ENCODE measurements at places on chromosomes 7 and 10. TPM values are rescaled to one million over a fixed set of nuclear protein-coding genes. Genes with fewer than 3 reads are reported as not detected.

GRCh38 chr10:128009372-128010126, 102.6 kb downstream of the PTPRE start:
- DNase-seq, result no peak
- H3K4me1 ChIP-seq, result peaks cover 21% of the 10 kb centered on the region
- H3K36me3 ChIP-seq, result peaks cover 6% of the 10 kb centered on the region
- H3K27ac ChIP-seq, result no peak overlapping the region

Gene SEMA4G
- 15.9 TPM for total RNA-seq

Gene PYROXD2
- 7.0 TPM for total RNA-seq

GRCh38 chr7:112132051-112132694, 74.0 kb downstream of the DOCK4 start:
- H3K27me3 ChIP-seq, result no peaks in the 10 kb centered on the region
- DNase-seq, result no peak
- H3K4me1 ChIP-seq, result no peaks in the 10 kb centered on the region
- no peaks in the 10 kb centered on the region for H3K36me3 ChIP-seq
- H3K4me3 ChIP-seq, result no peak overlapping the region

- H3K36me3 ChIP-seq, result peaks cover 25% of the 10 kb centered on the region
- no peak for DNase-seq
- peaks cover 10% of the 10 kb centered on the region for H3K4me1 ChIP-seq
- peaks cover 31% of the 10 kb centered on the region for H3K27me3 ChIP-seq
Measured at GRCh38 chr7:27198138-27198841, 1.6 kb downstream of the HOXA13 start.

DNA sequence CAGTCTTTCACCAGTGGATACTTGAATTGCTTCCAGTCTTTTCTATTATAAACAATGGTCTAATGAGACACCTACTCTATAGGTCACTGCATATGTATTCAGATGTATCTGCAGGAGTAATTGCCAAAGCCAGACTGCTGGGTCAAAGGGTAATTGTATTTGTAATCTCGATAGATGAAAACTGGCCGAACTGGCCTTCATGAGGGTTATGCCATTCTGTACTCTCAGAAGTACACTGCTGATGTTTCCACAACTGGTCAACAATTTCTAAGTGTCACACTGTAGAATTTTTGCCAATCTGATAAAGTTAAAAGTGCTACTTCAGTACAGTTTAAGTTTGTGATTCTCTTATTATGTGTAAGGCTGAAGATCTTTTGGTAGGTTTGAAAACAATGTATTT, 64.6 kb downstream of the JAZF1 start:
- no peak overlapping the region for H3K4me3 ChIP-seq
- no peaks in the 10 kb centered on the region for H3K36me3 ChIP-seq
- no peak overlapping the region for H3K27ac ChIP-seq
- no peaks in the 10 kb centered on the region for H3K27me3 ChIP-seq
- H3K4me1 ChIP-seq, result no peaks in the 10 kb centered on the region

GRCh38 chr10:60358282-60358681, 31.4 kb downstream of the ANK3 start:
- H3K4me1 ChIP-seq, result no peaks in the 10 kb centered on the region
- H3K36me3 ChIP-seq, result no peaks in the 10 kb centered on the region
- DNase-seq, result no peak
- H3K27ac ChIP-seq, result no peak overlapping the region

Gene EN2
- 3.2 TPM for total RNA-seq

- H3K27me3 ChIP-seq, result peaks cover 30% of the 10 kb centered on the region
- H3K4me3 ChIP-seq, result no peak overlapping the region
- H3K36me3 ChIP-seq, result peaks cover 5% of the 10 kb centered on the region
- H3K4me1 ChIP-seq, result peaks cover 18% of the 10 kb centered on the region
- no peak overlapping the region for H3K27ac ChIP-seq
- no peak for DNase-seq
Measured at GRCh38 chr7:151406051-151406875, 3.6 kb downstream of the WDR86 start.

GRCh38 chr10:100124097-100124496, 42.4 kb upstream of the CPN1 start:
- no peak for DNase-seq
- H3K4me3 ChIP-seq, result no peak overlapping the region
- no peaks in the 10 kb centered on the region for H3K36me3 ChIP-seq

DNA sequence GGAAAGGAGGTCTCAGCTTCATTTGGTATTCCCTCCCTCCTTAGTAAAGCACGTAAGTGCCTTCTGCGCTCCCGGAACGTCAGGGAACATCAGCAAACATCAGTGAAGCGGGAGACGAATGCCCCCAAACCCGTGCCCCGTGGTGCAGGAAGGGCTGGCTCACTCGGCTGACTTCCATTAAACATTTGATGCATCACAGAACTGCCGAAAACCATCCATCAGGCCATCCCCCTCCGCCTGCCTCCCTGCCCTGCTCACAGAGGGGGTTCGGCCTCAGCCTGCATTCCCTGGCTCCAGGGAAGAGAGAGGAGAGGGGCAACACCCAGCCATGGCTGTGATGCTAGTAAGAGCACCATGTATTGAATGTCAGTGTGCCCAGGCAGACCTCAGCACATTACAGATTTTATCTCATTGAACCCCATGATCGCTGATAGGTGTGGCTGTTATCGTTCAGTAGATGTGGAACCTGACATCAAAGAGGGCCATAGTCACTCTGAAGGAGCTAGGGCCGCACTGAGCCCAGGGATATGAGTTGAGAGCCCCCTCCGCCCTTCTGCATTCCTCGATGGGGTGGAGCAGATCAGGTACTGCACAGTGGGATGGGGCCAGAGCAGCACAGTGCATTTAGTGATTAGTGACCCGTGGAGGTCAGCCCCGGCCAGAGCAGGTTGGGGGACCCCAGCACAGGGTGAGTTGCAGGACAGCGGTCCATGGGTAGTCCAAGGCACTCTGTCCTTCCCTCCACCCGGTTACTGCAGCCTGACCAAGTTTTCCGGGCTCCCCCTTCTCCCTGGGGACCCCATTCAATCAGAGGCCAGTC, 146.4 kb downstream of the RPS24 start:
- no peak overlapping the region for H3K27ac ChIP-seq
- H3K4me1 ChIP-seq, result peaks cover 9% of the 10 kb centered on the region
- peaks cover 99% of the 10 kb centered on the region for H3K27me3 ChIP-seq
- no peak overlapping the region for H3K4me3 ChIP-seq
- no peaks in the 10 kb centered on the region for H3K36me3 ChIP-seq

- no peak overlapping the region for H3K27ac ChIP-seq
- H3K27me3 ChIP-seq, result no peaks in the 10 kb centered on the region
- H3K36me3 ChIP-seq, result no peaks in the 10 kb centered on the region
- DNase-seq, result no peak
Measured at GRCh38 chr10:88271761-88272543, 311.2 kb downstream of the RNLS start.

GRCh38 chr7:133562621-133563020, 309.7 kb downstream of the EXOC4 start:
- H3K4me1 ChIP-seq, result no peaks in the 10 kb centered on the region
- no peaks in the 10 kb centered on the region for H3K27me3 ChIP-seq
- no peak for DNase-seq
- no peak overlapping the region for H3K4me3 ChIP-seq
- H3K36me3 ChIP-seq, result peaks cover 4% of the 10 kb centered on the region

GRCh38 chr7:26685606-26686005, 178.8 kb downstream of the SKAP2 start:
- no peak overlapping the region for H3K4me3 ChIP-seq
- H3K27me3 ChIP-seq, result no peaks in the 10 kb centered on the region
- no peak overlapping the region for H3K27ac ChIP-seq
- DNase-seq, result no peak

DNA sequence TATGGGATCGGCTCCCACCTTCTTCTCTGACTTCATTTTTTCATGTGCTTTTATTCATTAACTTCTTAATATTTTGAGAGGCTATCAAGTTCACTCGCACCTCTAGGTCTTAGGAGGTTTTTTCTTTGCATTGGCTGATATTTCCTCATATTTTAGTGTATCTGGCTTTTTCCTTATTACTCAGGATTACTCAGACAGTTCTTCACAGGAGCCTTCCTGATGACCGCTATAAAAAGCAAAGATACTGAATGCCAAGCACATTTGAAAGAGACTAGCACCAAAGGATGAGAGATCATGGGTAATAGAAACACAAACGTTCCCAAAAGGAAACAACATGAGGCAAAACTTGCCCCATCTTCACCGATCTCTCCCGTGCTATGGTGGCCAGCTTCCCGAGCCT, 409.2 kb upstream of the KLF6 start:
- H3K27ac ChIP-seq, result no peak overlapping the region
- H3K36me3 ChIP-seq, result no peaks in the 10 kb centered on the region
- no peaks in the 10 kb centered on the region for H3K4me1 ChIP-seq
- no peak for DNase-seq

Gene HYAL4
- total RNA-seq, result not detected

Gene ALOX5
- total RNA-seq, result 57.0 TPM

- no peak for DNase-seq
- no peak overlapping the region for H3K27ac ChIP-seq
- no peak overlapping the region for H3K4me3 ChIP-seq
- H3K27me3 ChIP-seq, result no peaks in the 10 kb centered on the region
- H3K4me1 ChIP-seq, result peaks cover 38% of the 10 kb centered on the region
- no peaks in the 10 kb centered on the region for H3K36me3 ChIP-seq
Measured at GRCh38 chr10:112628951-112629609, 182.1 kb downstream of the VTI1A start.

Data from Calu3 (cell line).